Right lung (tissue), 10 donors: ENCODE measurements at places on chromosomes 3 and 15. TPM values are rescaled to one million over a fixed set of nuclear protein-coding genes. Genes with fewer than 3 reads are reported as not detected.

DNA sequence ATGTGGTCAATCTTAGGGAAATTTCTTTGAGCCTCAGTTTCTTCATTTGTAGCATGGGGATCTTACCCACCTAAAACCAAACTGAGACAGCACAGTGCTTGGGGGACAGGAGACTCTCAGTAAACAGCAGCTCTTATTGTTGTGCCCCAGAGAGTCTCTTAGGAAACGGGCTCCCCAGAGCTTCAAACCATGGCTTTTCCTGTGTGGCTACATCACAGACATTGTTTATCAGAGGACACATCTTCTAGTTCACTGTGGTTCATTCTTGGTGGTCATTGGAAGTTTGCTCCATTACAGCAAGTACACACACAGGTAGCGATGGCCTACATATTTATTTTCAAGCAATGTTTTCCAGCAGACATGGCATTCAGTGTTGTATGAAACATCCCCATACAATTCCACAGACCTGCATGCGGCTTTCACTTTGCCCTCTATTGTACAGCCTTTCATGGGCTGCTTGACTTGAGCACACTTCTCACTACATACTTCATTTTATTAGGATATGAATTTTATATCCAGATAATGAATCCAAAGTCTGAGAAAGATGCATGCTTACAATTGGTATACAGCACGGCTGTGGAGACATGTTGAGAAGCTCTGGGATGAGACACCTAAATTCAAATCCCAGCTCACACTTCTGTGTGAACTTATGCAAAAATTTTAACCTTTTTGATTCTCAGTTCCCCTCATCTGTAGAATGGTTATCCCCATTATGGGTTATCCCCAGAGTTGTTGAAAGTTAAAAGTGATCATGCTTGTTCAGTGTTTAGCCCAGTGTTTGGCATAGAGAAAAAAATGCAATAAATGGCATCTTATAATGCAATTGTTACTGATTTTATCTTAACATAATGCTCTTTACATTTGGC, 84.8 kb upstream of the ICE2 start:
- no peak for DNase-seq

The EIF5A2 gene
- polyA plus RNA-seq = 4.2 TPM

GRCh38 chr15:70055601-70056051, 42.1 kb downstream of the TLE3 start:
- DNase-seq = no peak

GRCh38 chr3:46335541-46335940, 18.4 kb upstream of the CCR2 start:
- DNase-seq = no peak

- no peak for DNase-seq
These were observed 69.6 kb downstream of the RYR3 start for GRCh38 chr15:33380406-33380805.

GRCh38 chr3:195178124-195178910, 92.6 kb downstream of the XXYLT1 start:
- no peak for DNase-seq

DNA sequence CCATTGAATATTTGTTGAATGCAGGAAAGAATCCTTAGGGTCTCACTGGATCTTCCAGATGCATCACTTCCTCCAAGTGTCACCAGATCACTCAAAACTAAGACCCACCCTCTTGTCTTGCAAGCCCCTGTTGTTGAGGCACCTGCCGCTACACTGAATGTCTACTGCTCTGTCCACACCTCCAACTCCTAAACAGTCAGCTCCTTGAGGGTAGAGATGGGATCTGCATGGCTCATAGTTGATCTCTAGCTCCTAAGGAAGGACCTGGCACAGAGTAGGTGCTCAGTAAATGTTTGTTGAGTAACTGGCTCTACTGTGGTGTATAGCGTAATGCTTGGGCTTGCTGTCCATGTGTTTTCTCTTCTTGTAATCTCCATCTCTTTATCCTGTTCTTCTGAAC, 8.8 kb downstream of the SLC6A20 start:
- no peak for DNase-seq

The SRGAP3 gene
- polyA plus RNA-seq = 20.5 TPM

- DNase-seq = no peak
These were observed 19.1 kb upstream of the SPINK8 start for GRCh38 chr3:48352546-48352945.

The ARGFX gene
- polyA plus RNA-seq = not detected

GRCh38 chr3:9715136-9715535, 11.5 kb downstream of the CPNE9 start:
- no peak for DNase-seq

- DNase-seq = no peak
These were observed 24.2 kb downstream of the MITF start for GRCh38 chr3:69763458-69763857.

- no peak for DNase-seq
These were observed 16.3 kb downstream of the C3orf20 start for GRCh38 chr3:14691239-14691638.

The BLM gene
- polyA plus RNA-seq = 10.5 TPM

The ZMAT3 gene
- 5.8 TPM for polyA plus RNA-seq

The FEZF2 gene
- not detected for polyA plus RNA-seq

The AMIGO3 gene
- polyA plus RNA-seq = 2.4 TPM

GRCh38 chr3:178397202-178397601, 139.0 kb upstream of the KCNMB2 start:
- no peak for DNase-seq

DNA sequence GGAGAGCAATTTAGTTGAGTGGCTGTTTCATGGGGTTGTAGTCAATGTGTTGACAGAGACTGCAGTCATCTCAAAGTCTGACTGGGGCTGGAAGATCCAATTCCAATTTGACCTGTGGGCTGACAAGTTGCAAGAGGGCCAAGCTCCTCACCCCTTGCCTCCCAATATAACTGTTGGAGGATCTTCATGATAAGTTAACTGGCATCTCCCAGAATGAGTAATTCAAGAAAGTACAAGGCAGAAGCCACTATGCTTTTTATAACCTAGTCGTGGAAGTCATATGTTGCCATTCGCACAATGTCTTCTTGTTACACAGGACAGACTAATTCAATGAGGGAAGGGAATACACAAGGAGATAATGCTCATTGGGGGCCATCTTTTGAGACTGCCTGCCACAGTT, 29.1 kb downstream of the GPR15 start:
- no peak for DNase-seq

- no peak for DNase-seq
These were observed 92.0 kb downstream of the SYNPR start for GRCh38 chr3:63370094-63370493.

DNA sequence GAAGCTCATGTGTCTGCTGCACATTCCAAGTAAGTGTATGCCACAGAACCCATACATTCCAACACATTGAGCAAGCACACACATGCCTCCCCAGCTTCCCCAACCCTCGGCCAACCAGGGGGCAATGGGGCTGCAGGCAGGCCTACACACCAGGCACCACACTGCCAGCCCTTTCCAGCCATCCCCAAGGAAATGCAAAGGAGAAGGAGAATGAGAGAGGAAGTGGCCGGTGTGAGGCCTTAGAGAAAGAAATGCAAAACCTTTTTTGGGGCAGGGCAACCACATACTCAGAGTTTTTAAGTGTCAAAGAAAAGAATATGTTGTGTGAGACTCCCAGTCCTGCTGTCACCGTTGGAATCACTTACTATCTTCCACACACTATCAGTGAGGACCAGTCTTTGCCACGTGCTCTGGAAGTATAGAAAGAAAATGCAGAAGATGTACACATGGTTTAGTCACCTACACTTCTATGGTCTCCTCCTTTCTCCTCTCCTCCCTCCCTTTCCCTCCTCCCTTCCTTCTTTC, 11.1 kb downstream of the IGF2BP2 start:
- no peak for DNase-seq
